ENCODE measurements at places on chromosomes 6 and 20.

DNA sequence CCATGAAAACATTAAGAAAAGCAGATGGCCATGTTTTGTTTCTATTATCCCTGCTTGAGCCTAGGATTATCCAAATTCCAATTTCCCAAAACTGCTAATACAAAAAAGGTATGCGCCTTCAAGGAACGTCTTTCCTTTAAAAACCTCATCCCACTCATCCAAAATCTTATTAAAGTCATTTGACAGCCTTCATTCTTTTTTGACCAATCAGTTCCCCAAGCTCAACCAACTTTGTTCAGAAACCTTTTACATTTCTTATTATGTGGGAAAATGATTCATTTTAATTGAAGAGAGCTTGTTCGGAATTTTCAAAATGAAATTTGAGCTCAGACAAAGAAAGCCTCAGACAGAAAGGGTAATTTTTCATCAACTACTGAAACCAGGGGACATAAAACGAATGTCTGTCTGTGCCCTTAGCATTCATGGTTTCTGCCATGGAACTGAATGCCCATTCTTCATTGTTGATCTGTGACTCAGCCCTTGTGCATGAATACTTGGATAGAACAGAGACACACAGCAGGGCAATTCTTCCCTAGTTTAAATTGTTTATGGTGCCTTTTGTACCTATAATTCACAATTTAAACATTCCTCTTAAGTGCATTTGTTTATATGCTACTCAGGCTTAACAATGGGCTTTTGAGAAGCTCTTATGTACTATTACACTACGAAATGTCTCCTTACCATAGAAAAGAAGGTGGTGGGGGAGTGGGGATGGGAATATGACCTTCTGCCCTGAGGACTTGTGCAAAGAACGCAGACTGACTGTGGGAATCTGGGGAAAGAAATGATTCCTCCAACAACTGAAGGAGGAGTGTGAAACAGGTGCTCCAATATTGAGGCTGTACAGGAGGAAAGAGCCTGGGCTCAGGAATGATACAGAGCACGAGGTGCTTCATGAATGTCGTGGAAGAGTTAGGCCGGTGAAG lies 49.8 kb upstream of the ERVFRD-1 start:
- peak; percentile 33 for DNase-seq

DNA sequence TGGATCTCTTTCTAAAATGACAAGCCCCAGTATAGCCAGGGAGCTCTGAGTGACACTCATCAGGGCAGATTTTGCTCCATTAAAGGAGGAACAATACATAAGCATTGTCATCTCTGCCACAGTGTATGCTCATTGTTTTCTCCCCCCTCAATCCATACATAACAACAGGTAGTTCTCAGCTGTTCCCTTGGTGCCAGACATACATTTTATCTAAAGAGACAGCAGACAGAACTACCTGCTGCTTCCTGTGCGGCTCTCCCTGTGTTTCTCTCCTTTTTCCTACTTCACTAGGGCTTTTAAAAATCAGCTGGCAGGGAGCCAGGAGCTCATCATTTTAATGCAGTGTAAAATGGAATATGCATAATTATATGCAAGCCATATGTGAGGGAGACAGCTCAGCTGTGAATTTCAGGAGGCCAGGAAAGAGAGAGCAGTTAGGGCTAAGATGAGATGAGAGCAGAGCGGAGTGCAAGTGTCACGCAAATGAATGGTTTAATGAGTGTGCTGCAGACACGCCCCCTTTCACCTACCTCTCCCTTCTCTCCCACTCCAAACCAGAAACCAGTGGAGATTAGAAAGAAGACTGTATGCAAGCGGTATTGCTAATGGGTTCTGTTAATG lies 96.0 kb downstream of the SOBP start:
- no peak for DNase-seq

- DNase-seq = no peak
These were observed 47.5 kb upstream of the CRISP1 start for GRCh38 chr6:49913636-49914375.

DNA sequence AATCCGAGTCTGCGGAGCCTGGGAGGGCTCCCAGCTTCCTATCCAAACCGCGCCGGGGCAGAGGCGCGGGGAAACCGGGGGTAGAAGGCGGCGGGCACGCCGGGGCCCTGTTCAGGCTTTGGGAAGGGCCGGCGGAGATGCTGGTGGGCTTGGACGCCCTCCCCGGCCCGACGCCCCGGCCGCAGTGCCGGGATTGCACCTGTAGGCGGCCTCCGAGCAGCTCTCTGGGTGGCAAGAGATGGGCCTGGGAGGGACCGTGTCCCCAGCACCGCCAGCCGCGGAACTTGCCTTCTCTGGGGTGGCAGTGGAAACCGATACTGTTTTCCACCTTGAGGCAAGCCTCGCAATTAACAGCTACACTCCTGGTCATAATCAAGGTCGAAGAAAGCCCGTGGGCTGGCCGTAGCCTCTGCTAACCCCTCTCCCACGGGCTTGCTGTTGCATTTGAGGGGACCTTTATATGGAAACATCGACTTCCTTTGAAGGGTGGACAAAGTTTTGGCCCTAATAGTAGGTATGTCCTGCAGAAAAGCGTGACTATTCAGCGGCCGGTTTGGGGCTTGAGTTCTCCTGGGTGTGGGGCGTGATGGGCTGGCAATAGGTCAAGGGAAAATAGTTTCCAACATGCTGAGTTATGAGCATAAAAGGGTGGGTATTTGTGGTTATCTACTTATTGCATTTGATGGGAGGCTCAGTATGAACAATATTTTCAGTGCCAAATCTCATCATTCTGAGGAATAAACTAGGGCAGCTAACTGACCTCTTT lies 1.1 kb upstream of the JAG1 start:
- DNase-seq = peak; percentile 67

DNA sequence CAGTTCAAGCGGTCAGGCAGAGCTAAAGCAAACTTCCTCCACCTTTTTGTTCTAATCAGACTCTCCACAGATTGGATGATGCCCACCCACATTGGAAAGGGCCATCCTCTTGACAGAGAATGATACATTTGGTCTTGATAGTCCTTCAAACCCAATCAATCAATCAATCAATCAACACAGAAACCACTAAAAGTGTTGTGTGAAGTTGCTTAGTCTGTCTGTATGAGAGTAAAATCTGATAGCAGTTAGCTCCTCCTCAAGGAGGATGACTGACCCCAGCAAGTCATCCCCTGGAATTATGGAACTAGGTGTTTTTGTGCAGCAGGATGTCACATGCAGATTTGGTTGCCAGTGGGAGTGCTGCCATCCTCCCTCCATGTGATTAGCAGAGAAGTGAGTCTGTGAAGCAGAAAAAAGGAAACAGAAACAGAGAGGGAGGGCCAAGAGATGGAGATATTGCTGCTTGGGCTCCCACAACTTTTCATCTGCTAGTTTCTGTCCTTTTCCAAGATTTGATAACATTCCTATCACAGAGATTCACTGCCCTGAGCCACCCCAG lies 32.0 kb upstream of the SSTR4 start:
- no peak for DNase-seq

DNA sequence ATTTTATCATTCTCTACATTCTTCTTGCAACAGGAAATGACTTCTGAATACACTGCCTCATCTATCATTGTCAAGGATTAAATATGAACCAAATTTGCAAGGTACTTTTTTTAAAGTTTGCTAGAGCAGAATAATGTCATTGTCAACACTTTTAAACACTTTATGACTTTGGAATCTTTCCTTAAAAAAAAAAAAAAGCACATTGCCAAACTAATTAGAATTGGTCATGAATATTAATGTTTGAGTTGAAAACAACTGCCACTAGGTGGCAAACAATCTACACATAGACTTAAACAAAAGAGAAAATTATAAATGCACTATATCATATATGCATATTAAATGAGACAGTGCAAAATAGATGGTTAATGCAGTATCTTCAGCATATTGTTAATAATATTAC lies 32.5 kb upstream of the TMEM244 start:
- DNase-seq = peak; percentile 31

GRCh38 chr6:131399433-131399832 lies 173.6 kb upstream of the ARG1 start:
- DNase-seq = no peak

- no peak for DNase-seq
These were observed 160.9 kb downstream of the QRSL1 start for GRCh38 chr6:106790149-106790770.

GRCh38 chr6:6614096-6614982 lies 25.8 kb downstream of the LY86 start:
- DNase-seq = no peak

- DNase-seq = no peak
These were observed 49.3 kb downstream of the PRR18 start for GRCh38 chr6:166258854-166259276.

DNA sequence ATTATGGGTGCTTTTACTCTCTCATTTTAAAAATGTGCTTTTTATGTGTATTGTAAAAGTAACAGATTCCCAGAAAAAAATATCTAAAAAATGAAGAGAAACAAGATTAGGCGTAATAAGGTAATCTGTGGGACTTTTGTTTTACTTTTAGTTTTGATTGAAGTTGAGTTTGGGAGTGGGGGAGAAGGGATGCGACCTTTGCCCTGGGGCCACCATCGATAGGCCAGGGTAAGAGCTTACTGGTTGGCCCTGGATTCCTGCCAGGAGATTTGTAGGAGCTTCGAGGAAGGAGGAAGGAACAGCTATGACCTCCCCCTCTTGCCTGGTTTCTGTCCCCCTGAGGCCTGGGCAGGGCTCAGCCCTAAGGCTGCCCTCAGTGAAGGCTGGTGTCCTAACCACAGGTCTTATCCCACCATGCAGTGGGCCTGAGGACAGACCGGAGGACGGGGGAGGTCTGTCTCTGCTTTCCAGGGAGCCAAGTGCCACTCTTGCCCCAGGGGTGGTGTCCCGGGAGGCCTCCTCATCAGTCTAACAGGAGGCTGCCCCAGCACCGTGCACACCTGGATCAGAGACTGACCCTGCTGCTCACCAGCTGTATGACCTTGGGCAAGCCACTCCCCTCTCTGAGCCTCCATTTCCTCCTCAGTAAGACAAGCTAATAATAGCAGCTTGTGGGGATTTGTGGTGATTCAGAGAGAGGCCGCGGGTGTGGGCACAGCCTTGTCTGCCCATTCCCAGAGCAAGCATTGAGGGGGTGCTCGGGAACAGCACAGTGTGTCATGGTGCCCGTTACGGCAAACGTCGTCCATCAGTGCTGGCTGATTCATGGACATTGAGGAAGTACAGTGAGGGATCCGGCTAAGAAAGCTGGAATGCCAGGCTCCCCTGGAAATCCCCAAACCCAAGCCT lies 21.2 kb downstream of the TGM2 start:
- DNase-seq = peak; percentile 91

- DNase-seq = no peak
These were observed 63.4 kb downstream of the RNF182 start for GRCh38 chr6:13988049-13988738.

DNA sequence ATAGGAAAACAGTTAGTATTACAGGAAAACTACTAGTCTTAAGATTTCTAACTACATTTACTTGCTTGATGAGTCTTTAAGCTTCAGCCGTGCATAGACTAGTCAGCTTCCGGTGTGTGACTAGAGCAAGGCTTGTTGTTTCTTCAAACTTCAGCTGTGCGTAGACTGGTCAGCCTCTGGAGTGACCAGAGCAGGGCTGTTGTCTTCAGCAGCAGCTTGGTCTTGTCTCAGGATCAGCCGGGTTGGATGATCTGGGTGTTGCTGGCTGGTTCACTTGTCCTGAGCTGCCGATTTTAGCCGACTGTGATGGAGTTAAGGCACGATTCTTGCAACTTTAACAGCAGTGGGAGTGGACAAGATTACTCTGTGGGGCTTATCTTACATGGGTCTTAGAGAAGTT lies 44.7 kb downstream of the HLA-C start:
- no peak for DNase-seq

DNA sequence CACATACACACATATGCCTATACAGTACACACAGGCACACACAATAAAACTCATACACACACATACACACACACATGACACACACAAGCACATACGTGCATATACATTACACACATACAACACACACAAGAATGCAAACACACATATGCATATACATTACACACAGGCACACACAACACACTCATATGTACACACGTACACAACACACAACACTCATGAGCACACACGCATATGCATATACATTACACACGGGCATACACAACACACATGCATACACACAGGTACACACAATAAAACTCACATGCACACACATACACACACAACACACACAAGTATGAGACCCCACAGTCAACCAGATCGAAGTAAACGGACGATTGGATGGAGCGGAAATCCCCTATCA lies 238.2 kb downstream of the ERMARD start:
- DNase-seq = no peak

DNA sequence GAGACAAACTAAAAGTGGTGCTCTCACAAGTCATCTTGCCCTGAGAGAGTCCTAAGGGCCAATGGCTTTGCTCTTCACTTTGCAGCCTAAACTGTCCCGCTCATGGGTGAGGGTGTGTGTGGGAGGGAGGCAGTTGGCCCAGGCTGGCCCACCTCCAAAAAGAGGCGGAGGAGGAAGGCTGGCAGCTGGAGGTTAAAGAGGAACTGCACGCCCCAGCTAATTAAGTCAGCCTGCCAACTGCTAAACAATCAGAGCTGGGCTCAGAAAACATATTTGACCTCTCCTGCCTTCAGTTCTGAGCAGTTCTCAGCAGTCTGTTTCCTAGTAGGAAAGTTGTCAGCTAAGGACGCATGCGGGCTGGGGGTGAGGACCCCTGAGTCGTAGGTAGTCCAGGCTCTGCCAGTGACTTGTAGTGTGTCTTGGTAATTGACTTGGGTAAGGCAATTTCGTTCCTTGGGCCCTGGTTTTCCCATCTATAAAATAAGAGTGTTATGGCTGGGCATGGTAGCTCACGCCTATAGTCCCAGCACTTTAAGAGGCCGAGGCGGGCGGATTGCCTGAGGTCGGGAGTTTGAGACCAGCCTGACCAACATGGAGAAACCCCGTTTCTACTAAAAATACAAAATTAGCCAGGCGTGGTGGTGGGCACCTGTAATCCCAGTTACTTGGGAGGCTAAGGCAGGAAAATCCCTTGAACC lies 17.0 kb downstream of the GSS start:
- DNase-seq = no peak

DNA sequence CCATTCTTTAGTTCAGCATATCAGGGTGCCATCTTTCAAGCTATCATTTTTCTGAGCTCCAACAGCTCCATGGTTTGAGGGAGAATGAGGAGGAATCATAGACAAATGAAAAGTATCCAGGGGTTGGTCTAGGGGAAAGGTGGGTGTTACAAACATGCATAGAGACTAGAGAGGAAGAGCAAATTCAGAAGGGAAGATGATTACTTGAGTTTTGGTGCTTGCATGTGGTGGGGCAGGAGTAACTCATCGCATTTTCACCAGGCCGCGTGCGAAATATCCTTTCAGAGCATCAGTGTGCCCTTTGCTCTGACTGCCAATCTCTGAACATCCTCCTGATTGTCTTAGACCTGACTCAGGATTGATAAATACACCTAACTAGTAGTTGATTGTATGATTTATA lies 7.7 kb upstream of the BICRAL start:
- no peak for DNase-seq

GRCh38 chr6:146305092-146305491 lies 238.5 kb upstream of the RAB32 start:
- DNase-seq = no peak

GRCh38 chr6:15366879-15367278 lies 121.0 kb downstream of the JARID2 start:
- DNase-seq = no peak

- DNase-seq = peak; percentile 85
These were observed 62.3 kb upstream of the SNX9 start for GRCh38 chr6:157760589-157761330.

- DNase-seq = no peak
These were observed 152.5 kb downstream of the IBTK start for GRCh38 chr6:82095091-82095490.

Data from iris pigment epithelial cell (primary cell).